Subcutaneous preadipocyte (primary cell): ENCODE measurements at places on chromosomes 3 and 15. TPM values are rescaled to one million over a fixed set of nuclear protein-coding genes. Genes with fewer than 3 reads are reported as not detected.

The DUOXA2 gene
- not detected in 2 replicates for total RNA-seq

The CKMT1A gene
- not detected in 2 replicates for total RNA-seq

The CPB1 gene
- total RNA-seq: 0.37 TPM in 1 of 2 replicates, not detected in the other

The DOCK3 gene
- under 0.01 and 0.20 TPM in 2 replicates for total RNA-seq

The A4GNT gene
- not detected in 2 replicates for total RNA-seq
